RPMI7951 (cell line): ENCODE measurements at places on chromosomes 2 and 18.

DNA sequence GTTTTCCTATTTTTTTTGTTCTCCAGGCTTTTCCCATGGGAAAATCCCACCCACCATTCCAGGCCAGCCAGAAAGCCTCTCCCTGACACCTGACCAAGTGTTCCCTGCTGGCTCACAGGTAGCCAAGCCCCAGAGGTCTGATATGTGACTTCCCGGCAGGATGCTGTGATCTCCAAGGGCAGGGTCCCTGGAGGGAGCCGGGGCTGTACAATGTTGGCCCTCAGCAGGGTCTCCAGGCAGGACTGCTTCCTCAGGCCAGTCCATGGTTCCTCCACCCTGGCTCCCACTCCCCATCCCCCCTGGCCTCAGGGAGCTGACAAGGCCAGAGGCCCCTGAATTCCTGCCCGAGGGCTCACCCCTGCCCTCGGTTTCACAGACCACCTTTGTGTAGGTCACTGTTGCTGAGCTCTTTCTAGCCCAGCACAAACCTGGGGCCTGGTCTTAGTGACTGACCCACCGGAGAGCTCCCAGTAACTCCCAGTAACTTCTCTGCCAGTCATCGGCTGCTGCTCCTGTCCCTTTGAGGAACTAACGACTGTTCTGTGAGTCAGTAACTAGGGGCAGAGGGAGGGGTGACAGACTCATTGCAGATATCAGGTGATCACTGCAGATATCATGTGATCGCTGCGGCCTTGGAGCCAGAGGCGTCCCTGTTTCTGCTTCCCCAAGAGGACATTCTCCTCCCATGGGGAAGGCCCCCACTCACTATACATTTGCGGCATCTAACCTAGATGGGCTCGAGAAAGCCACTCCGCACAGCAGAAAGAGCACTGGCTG lies 38.7 kb downstream of the SDC1 start:
- DNase-seq = peak; percentile 70

- no peak for DNase-seq
Measured at GRCh38 chr2:47606172-47606571, 176.8 kb upstream of the MSH6 start.

GRCh38 chr2:168781191-168781817 lies 21.1 kb upstream of the NOSTRIN start:
- DNase-seq = no peak

DNA sequence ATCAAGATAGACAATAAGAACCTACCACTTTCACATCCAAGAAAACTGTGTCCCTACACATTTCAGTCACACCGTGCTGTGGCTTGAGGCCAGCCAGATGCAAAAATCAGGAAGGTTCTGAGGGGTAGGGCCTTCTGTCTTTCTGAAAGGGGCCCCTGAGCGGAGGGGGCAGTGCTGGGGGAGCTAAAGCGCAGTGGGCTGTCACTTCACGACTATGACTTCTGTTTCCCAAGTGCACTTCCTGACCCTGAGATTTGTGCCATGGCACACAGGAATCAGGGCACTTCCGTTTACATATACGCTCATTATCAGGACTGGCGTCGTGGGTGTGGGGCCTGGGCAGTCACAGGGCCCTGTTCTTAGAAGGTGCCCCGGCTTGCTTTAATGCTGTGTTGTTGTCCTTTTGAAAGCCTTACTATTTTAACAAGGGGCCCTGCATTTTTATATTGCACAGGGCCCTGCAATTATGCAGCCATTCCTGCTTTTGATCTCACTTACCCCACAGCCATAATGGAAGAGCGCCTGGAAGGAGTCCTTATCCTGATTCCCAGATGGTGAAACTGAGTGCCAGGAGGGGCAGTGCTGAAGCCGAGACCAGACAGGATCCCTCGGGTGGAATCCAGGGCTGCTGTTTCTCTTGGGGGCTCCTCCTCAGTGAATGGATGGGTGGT lies 620 bp downstream of the NGEF start:
- DNase-seq = no peak

GRCh38 chr2:202102425-202103000 lies 29.5 kb downstream of the KIAA2012 start:
- DNase-seq = no peak

DNA sequence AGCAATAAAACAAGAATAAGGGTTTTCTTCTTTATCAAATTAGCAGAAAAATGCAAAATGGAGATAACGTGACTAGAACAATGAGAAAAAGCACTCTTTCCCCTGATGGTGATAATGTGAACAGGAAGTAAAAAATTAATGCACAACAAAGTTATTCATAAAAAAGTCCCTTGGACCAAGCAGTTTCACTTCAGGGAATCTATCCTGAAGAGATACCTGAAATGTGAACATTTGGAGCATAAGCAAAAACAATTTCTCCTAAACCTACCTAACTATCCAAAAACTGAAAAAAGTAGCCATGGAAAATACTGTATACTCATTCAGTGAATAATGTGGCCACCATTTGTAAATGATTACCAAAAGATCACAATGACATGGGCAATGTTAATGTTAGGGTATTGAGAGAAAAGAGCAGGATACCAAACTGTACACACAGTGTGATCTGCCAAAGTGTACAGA lies 48.7 kb downstream of the TRIP12 start:
- DNase-seq = no peak

GRCh38 chr2:74079522-74080341 lies 68.0 kb downstream of the BOLA3 start:
- no peak for DNase-seq

DNA sequence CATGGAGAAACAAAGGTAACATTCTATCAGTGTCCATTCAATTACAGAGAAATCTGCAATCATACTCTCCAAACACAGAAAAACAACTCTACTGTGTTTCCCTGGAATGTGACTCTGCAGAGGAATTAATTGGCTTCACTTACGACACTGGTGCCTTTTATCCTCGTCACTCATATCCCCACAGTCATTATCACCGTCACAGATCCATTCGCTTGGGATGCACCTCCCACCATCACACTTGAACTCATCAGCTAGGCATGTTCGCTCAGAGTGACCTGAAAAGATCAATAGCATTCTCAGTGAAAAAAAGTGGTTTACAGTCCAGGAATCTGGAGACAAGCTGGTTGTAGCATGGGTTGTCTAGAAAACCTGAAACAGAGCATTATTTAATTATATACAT lies 124.3 kb downstream of the DHRS9 start:
- no peak for DNase-seq

- DNase-seq = peak; percentile 54
Measured at GRCh38 chr2:84815146-84815545, 65.7 kb downstream of the TRABD2A start.

DNA sequence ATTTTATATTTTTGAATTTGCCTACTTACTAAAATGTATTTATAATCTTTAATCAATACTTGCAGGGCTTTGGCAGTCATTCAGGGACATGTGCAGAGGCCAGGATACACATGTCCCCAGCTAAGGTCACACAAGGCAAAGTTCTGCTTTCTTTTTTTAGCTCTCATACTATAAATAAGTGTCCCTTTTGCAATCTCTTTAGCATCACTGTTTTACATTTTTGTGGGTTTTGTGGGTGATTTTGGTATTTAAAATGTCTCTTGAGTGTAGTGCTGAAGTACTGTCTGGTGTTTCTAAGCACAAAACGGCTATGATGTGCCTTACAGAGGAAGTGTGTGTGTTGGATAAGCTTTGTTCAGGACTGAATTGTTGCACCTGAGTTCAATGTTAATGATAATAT lies 309.0 kb upstream of the GULP1 start:
- DNase-seq = peak; percentile 75

DNA sequence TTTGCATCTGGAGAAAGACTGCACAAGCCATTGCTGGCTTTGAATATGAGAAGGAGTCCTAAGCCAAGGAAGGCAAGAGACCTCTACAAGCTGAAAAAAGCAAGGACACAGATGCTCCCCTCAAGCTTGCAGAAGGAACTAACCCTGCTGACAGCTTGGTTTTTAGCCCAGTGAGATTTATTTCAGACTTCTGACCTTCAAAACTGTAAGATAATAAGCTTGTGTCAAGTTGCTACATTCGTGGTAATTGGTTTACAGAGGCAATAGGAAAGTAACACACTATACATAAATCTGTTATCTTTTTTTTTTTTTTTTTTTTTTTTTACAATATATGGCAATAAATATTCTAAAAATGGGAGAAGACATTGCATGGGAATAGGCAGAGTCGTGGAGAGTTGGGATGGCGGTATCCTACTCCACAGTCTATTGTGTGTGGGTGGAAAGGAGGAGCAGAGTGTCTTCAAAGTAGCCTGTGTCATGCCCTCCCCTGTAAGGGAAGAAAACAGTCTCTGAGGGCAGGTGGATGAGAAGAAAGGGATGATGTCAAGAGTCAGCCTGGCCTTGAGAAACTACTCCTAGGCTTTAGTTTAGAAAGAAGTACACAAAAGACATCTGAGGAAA lies 196.9 kb downstream of the THSD7B start:
- DNase-seq = no peak

DNA sequence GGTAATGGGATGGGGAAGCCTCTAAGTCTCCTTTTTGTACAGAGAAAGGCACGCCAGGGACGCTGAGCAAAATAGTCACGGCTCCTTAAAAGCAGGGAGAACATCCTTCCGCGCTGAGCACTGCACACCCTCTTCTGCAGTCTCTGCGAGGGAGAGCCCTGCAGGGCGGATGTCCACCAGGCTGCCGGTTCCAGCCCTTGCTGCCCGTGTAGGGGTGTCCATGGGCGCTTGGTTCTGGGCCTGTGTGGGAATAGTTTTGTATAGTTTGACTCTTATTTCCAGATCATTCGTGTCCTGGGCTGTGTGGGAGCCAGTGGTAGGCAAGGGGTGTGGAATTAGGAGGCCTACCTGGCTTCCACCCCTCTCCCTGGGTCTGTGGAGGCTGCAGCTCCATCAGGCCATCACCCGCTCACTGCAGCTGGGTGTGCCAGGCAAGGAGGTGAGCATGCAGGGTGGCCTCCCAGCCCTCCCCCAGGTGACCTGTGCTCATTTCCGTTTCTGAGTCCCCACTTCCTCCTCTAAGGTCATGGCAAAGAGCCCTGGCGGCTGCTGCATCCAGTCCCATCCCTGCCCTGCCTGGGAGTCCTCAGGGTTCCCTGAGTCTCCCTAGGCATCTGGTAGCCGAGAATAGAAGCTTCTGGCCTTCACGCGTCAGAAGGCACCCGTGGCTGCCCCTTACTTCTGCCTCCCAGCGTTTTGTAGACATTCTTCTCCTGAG lies 202.6 kb downstream of the LDLRAD4 start:
- no peak for DNase-seq

- peak; percentile 55 for DNase-seq
Measured at GRCh38 chr2:149877913-149878312, 290.3 kb upstream of the MMADHC start.

GRCh38 chr2:152348388-152348787 lies 13.4 kb downstream of the FMNL2 start:
- no peak for DNase-seq

DNA sequence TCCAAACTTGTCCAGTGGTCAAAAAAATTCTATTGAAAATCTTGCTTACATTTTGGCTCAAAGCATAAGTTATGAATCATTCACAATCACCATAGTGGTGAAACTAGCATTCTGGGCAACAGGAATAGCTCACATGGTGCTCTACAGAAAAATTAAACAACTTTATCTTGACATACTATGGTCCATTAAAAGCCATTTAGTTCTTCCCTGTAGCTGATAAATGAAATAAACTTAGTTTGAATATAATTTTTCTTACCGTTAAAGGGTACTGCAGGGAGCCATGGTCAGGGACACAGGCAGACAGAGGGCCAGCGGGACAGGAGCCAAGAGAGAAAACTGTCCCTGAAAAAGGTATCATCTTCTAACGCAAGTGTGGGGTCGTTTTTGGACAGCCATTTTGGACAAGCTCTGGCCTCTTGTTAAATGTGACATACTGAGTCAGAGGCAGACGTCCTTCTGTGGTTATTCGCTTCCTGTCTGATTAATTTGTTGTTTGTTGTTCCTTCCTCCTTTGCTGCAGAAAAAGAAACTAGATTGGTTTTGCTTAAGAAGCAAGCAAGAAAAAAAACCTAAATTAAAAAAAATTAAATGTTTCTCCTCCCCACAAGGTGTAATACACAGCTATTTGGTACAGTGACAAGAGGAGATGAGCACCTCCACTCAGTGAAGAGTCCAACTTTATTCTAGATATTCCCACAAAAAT lies at the start of gene WIPF1:
TSS of gene WIPF1 (minus strand) at position 460 of the 703 bp plus-strand sequence. CDS start 12,231 bp downstream, outside the sequence.
- DNase-seq = peak; percentile 88

DNA sequence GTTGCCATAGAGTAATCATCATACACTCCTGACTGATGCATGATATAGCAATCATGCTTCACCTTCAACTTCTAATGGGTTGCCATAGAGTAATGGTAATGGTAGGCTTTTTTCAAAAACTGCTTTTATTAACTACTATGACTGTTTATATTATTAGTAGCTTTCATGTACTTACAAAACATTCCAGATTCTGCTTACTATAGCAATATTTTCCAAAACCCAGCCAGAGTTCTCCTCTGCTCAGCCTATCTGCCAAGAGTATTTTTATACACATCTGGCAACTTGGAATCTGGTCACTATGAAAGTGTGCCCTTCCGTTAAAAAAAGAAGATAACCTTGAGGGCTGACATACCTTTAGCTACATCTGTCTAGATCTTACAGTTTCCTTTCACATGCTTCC lies 5.0 kb upstream of the UNC80 start:
- no peak for DNase-seq

- DNase-seq = no peak
Measured at GRCh38 chr18:21763846-21764646, 23.5 kb downstream of the MIB1 start.

- DNase-seq = no peak
Measured at GRCh38 chr2:121006743-121007489, 271.2 kb downstream of the GLI2 start.

GRCh38 chr2:112993831-112994230 lies 11.4 kb upstream of the IL36A start:
- no peak for DNase-seq

DNA sequence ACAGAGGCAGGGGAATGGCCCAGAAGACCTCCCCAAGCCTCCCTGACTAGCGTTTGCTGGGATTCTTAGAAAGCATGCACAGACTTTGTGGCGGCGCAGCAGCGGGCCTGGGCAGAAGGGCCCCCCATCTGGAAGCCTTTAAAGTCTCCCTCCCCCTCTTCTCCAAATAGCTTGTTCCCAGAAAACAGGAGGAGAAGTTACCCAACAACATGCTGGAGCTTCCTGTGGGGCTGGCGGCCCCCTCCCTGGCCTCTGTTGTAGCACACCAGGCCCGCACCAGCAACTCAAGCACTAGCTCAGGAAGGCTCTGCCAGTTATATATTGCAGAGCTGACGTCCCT lies 334.8 kb downstream of the DYSF start:
- no peak for DNase-seq

GRCh38 chr18:78130232-78131195 lies 849.1 kb upstream of the SALL3 start:
- no peak for DNase-seq

DNA sequence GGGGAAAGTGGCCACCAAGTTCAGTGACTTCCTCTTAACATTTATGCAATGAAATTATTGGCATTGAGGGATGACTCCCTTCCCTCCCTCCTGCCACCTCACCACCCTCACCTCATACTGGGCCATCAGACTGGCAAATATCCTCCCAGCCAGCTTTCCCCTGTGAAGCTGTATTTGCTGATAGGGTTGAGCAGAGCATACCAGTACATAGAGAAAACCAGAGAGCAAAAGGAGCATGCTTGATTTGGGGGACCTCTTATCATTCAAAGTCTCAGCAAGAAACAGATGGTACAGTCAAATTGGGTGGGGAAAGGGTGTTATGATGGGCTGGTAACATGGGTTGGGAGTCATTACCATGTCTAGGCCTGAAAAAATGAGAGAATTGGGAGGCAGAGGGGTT lies 19.1 kb upstream of the B3GNT2 start:
- DNase-seq = no peak

- peak; percentile 91 for DNase-seq
Measured at GRCh38 chr2:112794131-112794733, 9.9 kb upstream of the IL1A start.
